ENCODE measurements at places on chromosomes 2 and 18.

- no peak for DNase-seq
Measured at GRCh38 chr18:22074282-22075070, 94.9 kb upstream of the GATA6 start.

- peak; percentile 32 for DNase-seq
Measured at GRCh38 chr2:48733067-48733503, 22.4 kb downstream of the LHCGR start.

GRCh38 chr18:62809900-62810299 is 94.6 kb downstream of the PHLPP1 start:
- no peak for DNase-seq

DNA sequence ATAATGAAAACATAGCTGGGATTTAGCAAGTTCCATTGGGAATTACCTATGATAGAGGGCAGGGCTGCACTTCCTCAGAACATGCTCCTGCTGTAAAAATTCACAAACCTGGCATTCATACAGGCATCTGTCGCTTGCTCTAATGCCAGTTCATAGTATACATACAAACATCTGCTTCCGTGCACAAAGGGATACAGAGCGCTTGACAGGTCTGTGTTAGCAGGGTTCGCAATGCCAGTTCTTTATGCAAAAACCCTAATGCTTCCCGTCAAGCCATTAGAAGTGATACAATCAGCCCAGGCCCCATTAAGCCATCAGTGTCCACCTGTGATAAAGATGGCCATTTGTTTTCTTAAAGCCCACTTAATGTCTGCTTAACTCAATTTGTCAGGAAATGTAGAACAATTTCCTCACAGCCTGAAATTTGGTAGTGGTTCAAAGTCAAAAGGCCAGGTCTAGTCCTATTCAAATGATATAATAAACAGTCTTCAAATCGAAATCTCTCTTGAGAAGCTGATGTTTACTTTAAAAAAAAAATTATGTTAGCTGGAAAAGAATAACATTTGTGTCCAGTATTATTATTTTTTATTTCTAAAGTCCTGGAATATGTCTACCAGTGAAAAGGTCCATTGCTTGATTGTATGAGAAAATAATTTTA is 556.3 kb downstream of the ARHGAP15 start:
- DNase-seq: peak; percentile 70

DNA sequence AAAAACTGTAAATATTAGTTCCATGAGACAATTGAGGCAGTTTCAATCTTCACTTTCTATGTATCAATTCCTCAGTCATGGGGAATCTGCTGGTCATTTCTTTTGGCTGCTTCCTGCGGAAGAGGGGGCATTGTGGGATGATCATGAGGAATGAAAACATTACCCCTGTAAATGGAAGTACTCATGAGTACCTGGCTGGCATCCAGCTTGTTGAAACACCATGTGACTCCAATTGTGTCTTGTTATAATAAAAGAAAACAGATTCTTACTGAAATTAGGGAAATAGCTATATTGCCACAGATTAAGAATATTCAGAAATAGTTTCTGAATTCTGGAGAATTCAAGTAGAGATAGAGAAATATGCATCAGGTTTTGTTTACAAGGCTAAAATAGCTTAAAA is 41.6 kb upstream of the GPR39 start:
- DNase-seq: no peak

- DNase-seq: no peak
Measured at GRCh38 chr2:135785032-135785431, 43.4 kb downstream of the UBXN4 start.

- no peak for DNase-seq
Measured at GRCh38 chr2:195304310-195304709, 352.7 kb upstream of the SLC39A10 start.

DNA sequence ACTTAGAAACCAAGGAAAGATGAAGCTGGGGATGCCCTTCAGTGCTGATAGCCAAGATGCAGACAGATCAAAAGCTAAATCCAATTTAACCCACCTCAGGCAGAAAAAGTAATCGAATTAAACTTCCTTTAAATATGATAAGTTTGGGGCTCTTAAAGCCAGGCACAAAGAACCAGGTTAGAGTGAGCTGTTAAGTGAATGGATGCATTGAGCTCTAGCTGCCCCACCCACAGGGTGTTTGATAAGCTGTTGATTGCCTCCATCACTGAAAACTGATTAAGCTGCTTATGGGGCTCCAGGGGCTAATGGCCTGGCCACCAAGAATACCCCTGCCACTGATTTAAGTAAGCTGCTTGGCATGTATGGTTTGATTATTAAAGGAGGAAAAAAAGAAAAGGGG is 119.8 kb downstream of the PLEKHM3 start:
- no peak for DNase-seq

- DNase-seq: no peak
Measured at GRCh38 chr2:15363142-15363541, 198.0 kb downstream of the NBAS start.

- DNase-seq: peak; percentile 74
Measured at GRCh38 chr2:25286025-25286400, 55.7 kb downstream of the DNMT3A start.

GRCh38 chr18:33914399-33914798 is 310.3 kb downstream of the NOL4 start:
- no peak for DNase-seq
